Upper lobe of left lung (tissue), 6 donors: ENCODE measurements at places on chromosomes 12 and 14. TPM values are rescaled to one million over a fixed set of nuclear protein-coding genes. Genes with fewer than 3 reads are reported as not detected.
A peak's percentile ranks its signal among the peaks of the same experiment; 100 is the strongest.

The DTX1 gene
- total RNA-seq, result under 0.01 TPM

The CDH24 gene
- 5.4 TPM for total RNA-seq

The TAS2R20 gene
- 1.7 TPM for total RNA-seq

The SDR9C7 gene
- not detected for total RNA-seq

The KLRB1 gene
- 1.3 TPM for total RNA-seq

The SP7 gene
- total RNA-seq, result not detected

The TPPP2 gene
- not detected for total RNA-seq

The DHH gene
- total RNA-seq, result 0.76 TPM

The TBX5 gene
- total RNA-seq, result 24.0 TPM

- H3K4me1 ChIP-seq, result no peaks in the 10 kb centered on the region
- DNase-seq, result no peak
- no peak overlapping the region for H3K4me3 ChIP-seq
- no peak overlapping the region for H3K27ac ChIP-seq
- H3K27me3 ChIP-seq, result no peaks in the 10 kb centered on the region
Observed at GRCh38 chr14:38559711-38560110, 303.8 kb upstream of the CLEC14A start.

DNA sequence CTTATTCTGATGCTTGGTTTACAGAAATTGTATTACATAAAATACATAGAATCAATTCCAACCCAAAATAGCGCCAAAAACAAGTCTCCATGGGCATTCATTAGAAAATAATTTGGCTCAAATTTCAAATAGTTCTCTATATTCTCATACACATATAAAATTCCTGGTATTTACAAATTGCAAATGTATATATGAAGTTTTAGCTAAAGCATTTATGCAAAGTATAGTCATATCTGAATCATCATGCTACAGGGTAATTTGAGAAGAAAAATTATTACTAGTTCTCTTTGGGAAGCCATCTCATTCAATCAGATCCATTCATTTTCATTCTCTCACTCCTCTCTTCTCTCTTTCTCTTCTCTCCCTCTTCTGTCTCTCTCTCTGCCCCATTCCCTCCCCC, 257.8 kb downstream of the DPF3 start:
- no peak for DNase-seq
- no peaks in the 10 kb centered on the region for H3K27me3 ChIP-seq
- H3K36me3 ChIP-seq, result no peaks in the 10 kb centered on the region
- H3K27ac ChIP-seq, result no peak overlapping the region
- no peak overlapping the region for H3K4me3 ChIP-seq
- H3K4me1 ChIP-seq, result no peaks in the 10 kb centered on the region

DNA sequence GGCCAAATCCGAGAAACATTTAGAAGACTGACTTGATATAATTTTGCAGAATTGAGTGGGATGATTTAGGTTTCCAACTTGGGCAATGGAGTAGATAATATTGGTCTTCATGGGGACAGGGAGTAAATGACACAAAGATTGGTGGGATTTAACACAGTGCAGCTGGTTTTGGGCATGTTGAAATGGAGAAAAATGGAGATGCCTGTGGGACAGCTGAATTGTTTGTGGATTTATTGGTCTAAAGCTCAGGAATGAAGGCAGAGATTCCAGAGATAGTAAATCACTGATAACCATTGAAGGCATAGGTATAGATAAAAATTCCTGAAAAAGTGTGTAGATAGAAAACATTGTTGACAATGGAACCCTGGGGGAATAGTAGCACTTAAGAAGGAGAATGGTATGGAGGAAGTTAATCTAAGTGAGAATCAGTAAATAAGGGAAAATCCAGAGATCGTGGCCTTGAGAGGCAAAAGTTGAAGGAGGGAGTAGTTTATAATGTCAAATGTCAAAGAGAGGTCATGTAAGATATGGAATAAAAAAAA, 120.9 kb upstream of the ATP2B1 start:
- no peak for DNase-seq
- no peaks in the 10 kb centered on the region for H3K27me3 ChIP-seq
- H3K27ac ChIP-seq, result no peak overlapping the region

GRCh38 chr14:41642367-41642766, 35.7 kb downstream of the LRFN5 start:
- DNase-seq, result no peak
- no peak overlapping the region for H3K27ac ChIP-seq
- no peaks in the 10 kb centered on the region for H3K4me1 ChIP-seq
- no peak overlapping the region for H3K4me3 ChIP-seq

DNA sequence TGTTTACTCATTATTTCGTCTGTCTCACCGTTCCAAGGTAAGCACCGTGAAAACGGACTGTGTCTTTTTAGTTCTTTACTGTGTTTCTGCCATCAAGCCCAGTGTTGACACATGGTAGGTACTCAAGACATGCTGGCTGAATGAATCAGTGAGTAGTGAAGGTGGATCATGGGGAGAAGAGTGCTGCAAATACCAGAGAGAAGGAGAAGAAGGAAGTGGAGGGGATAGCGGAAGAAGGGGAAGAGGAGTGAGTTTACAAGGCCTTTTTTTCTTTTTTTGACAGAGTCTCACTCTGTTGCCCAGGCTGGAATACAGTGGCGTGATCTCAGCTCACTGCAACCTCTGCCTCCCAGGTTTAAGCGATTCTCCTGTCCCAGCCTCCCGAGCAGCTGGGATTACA, 54.6 kb downstream of the ETV6 start:
- peaks cover 33% of the 10 kb centered on the region for H3K4me1 ChIP-seq
- no peak overlapping the region for H3K4me3 ChIP-seq
- no peak for DNase-seq
- H3K27ac ChIP-seq, result no peak overlapping the region

DNA sequence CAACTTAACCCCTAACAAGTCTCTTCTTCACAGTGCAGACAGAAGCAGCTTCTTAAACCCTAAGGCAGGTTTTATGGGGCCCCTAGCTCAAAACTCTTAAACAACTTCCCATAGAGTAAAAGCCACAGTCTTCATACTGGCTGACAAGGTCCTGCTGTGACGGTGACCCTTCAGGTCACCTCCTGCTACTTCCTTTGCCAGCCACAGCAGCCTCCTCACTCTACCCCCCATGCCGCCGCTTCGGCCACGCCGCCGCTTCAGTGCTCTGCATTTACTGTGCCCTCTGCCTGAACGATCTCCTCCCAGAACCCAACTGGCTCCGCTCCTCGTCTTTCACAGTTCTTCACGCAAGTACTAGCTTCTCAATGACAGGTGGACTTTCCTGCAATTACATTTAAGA, 45.5 kb downstream of the ACADS start:
- H3K4me3 ChIP-seq, result no peak overlapping the region
- peaks cover 8% of the 10 kb centered on the region for H3K36me3 ChIP-seq
- H3K27ac ChIP-seq, result no peak overlapping the region
- H3K27me3 ChIP-seq, result no peaks in the 10 kb centered on the region

DNA sequence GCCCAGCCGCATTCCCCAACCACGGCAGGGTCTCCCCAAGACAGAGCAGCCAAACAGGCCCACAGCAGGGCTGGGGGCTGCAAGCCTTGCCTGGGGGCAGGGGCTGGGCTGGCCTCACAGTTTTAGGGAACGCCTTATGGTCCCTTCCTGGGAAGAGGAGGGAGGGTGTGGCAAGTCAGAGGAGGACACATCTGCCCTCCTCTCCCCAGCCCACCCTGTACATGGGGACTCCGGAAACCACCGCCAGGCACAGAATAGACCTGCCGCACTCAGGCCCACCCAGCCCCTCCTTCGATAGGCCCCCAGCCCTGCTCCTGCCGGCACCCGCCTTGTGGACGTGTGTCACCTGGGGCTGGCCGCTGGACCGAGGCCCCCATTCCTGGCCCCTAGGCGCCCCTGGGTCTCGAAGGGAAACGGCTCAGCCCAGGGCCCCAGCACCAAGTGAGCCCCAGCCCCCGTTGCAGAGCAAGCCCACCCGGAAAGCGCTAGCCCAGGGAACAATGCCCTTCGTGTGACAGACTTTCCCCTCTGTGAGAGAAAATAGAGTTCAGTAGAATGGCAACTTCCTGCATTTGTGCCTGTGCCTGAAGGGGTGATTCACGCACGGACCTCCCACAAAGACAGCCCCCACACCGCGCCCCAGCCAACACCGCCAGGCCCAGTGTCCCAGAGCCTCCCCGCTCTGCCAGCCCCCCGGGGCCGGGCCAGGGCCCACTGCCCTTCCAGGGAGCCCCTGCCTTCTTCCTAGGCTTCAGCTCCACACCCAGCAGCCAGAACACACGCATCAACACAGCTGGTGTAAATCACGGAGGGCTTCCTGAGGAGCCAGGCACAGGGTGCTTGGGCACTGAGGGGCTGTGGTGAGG, 12.0 kb upstream of the NUDT14 start:
- no peaks in the 10 kb centered on the region for H3K36me3 ChIP-seq
- H3K27ac ChIP-seq, result peak overlapping the region; percentile 86
- DNase-seq, result no peak

- DNase-seq, result no peak
- H3K27me3 ChIP-seq, result no peaks in the 10 kb centered on the region
- H3K36me3 ChIP-seq, result peaks cover 5% of the 10 kb centered on the region
- peaks cover 100% of the 10 kb centered on the region for H3K4me1 ChIP-seq
Observed at GRCh38 chr14:104694991-104695659, 5.7 kb downstream of the INF2 start.

- H3K27me3 ChIP-seq, result no peaks in the 10 kb centered on the region
- peaks cover 9% of the 10 kb centered on the region for H3K4me1 ChIP-seq
- DNase-seq, result no peak
- no peaks in the 10 kb centered on the region for H3K36me3 ChIP-seq
- no peak overlapping the region for H3K4me3 ChIP-seq
- H3K27ac ChIP-seq, result no peak overlapping the region
Observed at GRCh38 chr14:93002851-93003298, 79.9 kb downstream of the CHGA start.

- no peak for DNase-seq
- H3K4me1 ChIP-seq, result peaks cover 9% of the 10 kb centered on the region
- no peaks in the 10 kb centered on the region for H3K36me3 ChIP-seq
- no peaks in the 10 kb centered on the region for H3K27me3 ChIP-seq
- H3K4me3 ChIP-seq, result no peak overlapping the region
- no peak overlapping the region for H3K27ac ChIP-seq
Observed at GRCh38 chr14:101535232-101535631, 26.1 kb upstream of the DIO3 start.
